ENCODE measurements at places on chromosomes 3 and 15.
A peak's percentile ranks its signal among the peaks of the same experiment; 100 is the strongest.

GRCh38 chr15:77386626-77387025 lies 33.3 kb downstream of the PEAK1 start:
- no peak for DNase-seq

- DNase-seq: no peak
Observed at GRCh38 chr15:35058534-35059054, 26.5 kb downstream of the NANOGP8 start.

GRCh38 chr3:70507486-70507885 lies 195.0 kb upstream of the MDFIC2 start:
- no peak for DNase-seq

DNA sequence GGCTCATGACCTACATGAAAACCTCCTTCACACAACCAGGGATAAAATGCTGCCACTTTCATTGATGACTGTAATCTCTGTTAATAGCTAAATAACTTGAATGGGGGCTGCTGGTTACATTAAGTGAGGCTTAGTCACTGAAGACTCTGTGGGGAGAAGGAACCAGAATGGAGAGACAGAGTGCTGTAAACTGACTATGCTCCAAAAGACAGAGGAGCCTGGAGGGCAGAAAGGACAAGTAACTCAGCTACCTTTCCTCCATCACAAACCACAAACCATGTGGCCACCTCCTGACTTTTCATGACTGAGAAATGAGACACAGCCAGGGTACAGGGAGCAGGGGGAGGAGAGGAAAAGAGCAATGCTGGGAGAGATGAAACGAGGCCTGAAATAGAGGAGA lies 97.1 kb upstream of the TRIM42 start:
- no peak for DNase-seq

- DNase-seq: no peak
Observed at GRCh38 chr3:32544894-32545293, 25.8 kb downstream of the DYNC1LI1 start.

GRCh38 chr3:32620611-32621310 lies 50.1 kb upstream of the DYNC1LI1 start:
- DNase-seq: no peak

GRCh38 chr3:27880969-27881892 lies 159.1 kb upstream of the EOMES start:
- DNase-seq: no peak

DNA sequence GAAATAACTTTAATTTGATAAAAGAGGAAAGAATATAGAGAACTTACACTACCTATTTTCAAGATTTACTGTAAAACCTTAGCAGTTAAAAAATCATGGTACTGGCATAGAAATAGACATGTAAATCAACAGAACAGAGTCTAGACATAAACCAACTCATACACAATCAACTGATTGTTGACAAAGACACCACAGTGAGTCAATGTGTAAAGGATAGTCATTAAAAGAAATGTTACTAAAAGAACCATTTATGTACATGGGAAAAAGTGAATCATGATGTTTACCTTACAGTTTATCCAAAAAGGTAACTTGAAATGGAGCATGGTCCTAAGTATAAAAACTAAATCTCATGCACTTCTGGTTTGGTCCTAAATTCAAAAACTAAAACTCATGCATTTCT lies 847.4 kb downstream of the IGSF11 start:
- DNase-seq: no peak

- DNase-seq: no peak
Observed at GRCh38 chr3:45912435-45912834, 26.1 kb downstream of the CCR9 start.

DNA sequence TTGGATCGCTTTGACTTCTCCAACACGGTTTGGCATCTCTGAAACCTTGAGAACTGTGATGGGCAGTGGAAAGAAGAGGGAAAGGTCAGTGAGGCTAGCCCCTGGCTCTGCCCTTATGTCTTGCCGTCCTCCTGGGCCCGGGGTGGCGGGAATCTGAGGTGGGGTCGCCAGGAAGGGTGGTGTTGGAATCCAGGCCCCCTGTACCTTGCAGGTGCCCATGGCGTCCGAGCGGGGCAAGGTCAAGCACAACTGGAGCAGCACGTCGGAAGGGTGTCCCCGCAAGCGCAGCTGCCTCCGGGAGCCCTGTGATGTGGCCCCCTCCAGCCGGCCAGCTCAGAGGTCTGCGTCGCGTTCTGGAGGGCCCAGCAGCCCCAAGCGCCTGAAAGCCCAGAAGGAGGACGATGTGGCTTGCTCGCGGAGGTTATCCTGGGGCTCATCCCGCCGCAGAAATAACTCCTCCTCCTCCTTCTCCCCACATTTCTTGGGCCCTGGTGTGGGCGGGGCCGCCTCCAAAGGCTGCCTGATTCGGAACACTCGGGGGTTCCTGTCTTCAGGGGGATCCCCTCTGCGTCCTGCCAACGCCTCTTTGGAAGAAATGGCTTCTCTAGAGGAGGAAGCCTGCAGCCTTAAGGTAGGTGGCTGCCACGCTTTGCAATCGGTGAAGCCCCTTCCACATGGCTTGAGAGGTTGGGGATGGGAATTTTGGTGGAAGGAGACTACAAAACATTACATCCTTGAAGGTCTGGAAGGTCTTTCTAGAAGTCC lies 907 bp downstream of the TATDN2 start:
- no peak for DNase-seq

DNA sequence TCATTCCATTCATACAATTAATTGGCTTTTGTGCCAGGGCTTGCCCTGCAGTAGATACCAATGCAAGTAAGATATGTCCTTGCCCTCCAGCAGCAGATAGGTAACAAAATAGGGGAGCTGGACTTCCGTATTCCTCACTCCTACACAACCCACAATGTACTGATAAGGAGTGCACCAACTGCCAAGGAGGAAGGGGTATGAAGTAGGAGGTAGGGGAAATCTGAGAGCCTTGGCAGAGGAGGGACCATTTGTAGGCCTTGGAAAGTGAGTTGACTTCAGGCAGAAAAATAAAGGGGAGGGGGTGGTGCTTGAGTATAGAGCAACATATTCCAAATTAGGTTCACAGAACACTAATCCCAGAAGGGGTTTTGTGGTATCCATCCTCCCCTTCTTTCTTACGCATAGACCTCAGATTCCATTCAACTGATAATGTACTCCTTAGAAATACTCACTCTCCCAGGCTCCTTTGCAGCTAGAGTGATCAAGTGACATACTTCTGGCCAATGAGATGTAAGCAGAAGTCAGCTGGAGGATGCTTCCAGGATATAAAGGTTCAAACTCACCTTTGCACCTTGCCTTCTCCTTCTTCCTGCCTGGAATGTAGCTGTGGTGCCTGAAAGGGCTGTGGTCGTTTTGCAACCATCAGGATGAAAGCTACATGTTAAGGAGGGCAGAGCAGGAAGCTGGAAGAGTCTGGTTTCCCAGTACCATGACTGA lies 127.1 kb upstream of the SMAD3 start:
- DNase-seq: no peak

DNA sequence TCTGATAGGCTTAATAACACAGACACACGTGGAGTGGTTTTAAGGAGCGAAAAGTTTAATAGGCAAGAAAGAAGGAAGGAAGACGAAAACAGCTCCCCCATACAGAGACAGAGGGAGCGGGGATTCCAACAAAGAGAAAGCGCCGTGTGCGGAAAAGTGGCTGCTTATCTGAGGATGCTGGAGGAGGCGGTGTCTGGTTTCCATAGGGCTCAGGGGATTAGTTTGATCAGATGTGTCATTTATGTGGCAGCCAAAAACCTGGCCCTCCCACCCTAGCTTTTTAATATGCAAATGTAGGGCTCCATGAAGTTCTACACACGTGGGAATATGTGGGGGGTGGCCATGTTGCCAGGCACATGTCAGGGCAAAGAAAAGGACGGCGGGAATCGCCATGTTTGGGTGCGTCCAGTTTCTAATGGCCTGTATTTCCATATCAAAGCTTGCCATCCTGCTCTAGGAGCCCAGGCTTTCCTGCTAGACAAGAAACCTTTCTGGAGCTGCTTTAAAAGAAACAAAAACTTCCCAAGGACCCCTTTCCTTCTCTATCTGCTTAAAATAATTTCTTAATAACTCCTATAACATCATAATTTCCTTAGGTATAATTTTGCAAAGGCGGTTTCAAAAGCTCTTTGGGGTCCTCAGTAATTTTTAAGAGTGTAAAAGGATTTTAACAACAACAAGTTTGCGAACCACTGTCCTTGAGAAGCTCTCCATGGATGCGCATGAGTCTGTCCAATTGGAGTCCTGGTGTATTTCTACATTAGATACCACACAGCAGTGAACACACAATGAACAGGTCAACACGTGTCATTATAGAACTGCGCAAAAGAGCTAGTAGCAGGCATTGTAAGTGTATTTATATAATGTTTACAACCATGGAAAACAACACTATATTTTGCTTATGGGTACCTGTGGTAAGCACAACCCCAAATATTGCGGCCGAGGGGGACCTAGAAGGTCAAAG lies 622 bp upstream of the ZNF589 start:
- DNase-seq: no peak

GRCh38 chr3:185504636-185505035 lies 5.8 kb upstream of the TMEM41A start:
- DNase-seq: no peak

DNA sequence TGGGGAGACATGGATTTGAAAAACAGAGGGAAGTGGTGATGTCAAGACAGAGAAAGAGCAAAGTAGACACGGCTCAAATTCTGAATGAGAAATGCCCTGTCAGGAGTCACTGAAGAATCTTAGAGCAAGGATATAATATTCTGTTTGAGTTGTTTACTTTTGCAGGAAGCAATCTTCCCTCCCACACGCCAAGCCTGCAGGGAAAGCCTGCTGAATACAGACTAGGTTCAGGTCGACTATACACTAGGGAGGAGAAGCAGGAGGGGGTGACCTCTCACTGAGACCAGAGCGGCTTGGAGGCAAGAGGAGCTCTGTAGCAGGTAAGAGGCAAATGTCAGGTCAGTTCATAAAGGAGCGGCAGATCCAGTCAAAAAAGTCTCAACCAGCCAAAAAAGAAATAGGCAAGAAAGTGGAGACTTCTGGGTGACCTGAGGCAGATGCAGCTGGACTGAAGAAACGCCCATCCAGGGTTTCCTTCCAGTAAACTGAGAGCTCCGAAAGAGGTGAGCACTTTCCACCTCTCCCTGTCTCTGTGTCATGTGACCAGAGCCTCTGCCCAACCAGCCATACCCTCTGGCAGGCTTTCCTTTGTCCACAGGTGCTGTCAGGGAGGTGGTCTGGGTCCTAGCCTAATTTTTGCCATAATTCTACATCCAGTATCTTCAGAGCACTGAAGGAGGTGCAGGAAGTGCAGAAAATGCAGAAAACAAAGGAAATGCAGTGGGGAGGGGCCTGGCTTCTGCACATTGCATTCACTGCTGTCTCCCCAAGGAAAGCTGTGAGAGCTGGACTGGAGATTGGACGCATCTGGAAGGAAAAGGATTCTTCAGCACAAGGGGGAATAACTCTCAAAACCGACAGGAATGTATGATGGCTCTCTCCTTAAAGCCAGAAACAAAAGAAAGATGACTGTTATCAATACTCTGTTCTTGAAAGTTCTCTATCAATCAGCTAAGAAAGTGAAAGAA lies 37.8 kb upstream of the CTXND1 start:
- DNase-seq: no peak

- no peak for DNase-seq
Observed at GRCh38 chr3:125594125-125594524, 1.2 kb downstream of the OSBPL11 start.

DNA sequence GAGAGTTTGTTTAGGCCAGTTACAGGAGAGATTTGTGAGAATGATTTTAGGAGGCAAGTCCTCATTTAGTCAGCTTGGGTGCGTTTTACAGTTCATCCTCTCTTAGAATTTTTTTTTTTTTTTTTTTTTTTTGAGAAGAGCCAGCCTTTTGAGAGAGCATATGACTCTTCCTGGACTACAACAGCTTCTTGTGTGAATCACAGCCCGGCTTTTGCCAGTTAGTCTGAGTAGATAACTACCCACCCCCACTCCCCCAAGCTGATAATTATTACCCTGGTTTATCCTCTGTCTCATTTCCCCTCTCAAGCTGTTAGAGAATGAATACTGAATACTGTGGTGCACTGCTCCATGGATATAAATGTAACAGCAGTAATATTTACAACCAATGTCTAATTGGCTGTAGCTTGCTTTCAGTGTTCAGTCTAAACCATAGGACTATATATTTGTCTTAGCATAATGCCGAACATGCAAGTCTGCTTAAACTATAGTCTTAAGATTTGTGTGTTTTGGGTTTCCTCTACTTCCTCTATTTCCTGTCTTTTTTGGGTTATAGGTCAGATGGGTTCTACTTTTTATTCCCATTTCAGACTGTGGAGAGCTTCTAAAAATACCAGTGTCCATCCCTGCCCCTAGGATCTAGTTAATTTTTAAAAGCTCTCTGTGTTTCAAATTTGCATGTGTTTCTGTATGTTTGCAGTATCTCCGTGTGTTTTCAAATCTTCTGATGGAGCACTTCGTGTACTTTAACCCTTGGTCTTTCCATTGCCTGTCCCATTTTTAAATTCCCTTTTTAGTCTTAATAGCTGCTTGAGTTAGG lies 8.0 kb downstream of the CHD2 start:
- DNase-seq: no peak

- peak; percentile 5 for DNase-seq
Observed at GRCh38 chr3:35393901-35394799, 245.2 kb upstream of the ARPP21 start.

DNA sequence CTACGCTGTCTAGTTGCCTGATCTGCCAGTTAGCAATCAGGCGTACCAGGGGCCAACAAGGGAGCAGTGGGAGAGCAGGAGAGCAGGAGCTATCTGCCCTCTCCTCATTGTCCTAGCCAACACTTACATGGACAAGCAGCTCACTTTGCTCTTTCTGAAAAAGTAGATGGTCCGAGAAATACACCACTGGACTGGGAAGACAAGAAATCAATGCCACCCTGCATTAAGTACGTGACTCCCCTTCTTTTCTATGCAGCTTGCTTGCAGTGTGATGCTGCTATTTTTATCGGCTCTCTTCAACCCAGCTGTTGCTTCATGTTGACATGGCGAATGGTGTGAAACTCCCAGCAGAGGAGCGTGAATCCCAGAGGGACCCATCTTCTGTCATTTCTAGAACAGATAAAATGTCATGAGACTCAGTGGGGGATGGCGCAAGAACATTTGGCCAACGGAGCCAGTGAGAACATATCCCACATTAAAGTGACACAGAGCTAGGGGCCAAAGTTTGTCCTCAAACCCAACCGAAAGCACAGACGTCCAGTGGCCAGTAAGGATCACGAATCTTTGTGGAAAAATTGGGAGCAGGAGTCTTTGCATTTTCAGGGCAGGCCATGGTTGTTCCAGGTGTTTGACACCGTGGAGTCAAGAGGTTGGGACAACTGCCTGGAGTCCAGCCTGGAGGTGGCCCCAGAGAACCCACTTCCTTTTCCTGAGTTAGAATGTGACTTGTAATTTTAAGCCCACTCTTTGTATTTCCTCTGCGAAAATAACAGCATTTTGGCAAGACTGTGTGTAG lies 53.7 kb upstream of the MEF2A start:
- no peak for DNase-seq

- DNase-seq: no peak
Observed at GRCh38 chr3:39139442-39139841, 13.9 kb downstream of the CSRNP1 start.

DNA sequence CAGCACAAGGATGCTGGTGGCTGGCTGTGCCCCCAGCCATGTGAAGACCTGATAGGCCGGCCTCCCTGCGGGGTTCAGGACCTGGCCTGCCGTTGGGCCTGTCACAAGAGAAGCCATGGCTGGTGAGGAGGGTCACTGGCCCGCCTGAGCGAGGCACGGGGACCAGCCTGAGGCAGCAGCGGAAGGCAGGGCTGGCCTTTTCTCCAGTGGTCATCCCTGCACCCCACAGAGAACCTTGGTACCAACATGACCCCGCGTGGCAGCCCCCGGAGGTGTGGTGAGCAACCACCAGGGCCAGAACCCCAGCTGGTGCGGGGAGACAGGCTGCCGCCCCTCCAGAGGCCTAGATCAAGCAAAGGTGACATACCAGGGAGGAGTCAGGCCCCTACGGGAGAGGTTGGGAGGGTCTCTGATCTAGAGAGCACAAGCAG lies 134.1 kb upstream of the MEF2A start:
- no peak for DNase-seq

- DNase-seq: no peak
Observed at GRCh38 chr3:49411535-49411967, 225 bp downstream of the RHOA start.
